ENCODE measurements at places on chromosomes 4 and X.

DNA sequence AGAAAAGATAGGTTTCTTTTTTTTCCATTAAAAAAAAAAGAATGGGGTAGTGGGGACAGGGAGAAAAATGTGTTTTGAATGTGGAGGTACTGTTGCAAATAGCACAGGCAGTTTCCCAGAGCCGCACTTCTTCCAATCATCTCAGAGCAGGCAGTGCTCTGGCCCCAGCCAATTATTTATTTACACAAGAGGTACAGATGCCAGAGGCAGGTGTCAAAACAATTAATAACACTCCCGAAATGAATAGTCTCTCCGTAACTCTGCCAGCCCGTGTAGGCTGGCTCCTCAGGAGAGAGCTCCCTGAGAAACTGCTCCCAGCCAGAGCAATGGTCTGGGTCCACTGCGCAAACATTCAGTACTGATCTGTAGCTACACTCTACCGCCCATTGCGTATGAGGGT lies 130.8 kb upstream of the IL1RAPL2 start:
- DNase-seq, result no peak

DNA sequence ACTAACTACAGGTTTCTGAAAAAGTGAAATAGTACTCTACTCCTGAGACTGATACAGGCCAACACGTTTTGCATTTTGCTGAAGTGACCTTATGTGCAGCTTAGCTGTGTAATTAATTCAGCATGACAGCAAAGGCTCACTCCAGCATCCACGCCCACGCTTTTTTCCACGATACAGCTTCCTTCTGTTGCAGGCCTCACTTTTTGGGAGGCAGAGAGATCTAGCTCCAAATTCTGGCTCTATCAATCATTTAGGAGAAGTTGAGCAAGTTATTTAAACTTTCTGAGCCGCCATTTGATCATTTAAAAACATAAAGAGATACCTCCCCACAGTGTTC lies 160.3 kb downstream of the AFAP1 start:
- DNase-seq, result no peak

DNA sequence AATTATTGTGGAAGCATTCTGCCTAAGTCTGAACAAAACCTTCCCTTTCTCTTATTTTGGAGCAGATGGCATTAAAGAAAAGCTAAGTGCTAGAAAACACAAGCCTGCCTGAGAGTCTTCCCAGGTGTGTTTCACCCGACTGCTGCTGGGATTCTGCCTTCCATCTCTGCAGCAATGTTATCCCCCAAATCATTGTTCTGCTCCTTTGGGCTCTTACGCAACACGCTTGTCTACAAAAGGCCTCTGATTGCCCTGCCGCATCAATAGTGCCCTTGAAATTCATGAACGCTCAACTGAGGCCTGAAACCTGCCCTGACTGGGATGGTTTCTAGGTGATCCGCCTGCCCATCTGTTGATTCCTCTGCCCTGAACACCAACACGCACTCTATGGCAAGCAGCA lies 80.3 kb downstream of the SEL1L3 start:
- no peak for DNase-seq

- no peak for DNase-seq
Measured at GRCh38 chr4:27759611-27760575, 899.3 kb downstream of the STIM2 start.

DNA sequence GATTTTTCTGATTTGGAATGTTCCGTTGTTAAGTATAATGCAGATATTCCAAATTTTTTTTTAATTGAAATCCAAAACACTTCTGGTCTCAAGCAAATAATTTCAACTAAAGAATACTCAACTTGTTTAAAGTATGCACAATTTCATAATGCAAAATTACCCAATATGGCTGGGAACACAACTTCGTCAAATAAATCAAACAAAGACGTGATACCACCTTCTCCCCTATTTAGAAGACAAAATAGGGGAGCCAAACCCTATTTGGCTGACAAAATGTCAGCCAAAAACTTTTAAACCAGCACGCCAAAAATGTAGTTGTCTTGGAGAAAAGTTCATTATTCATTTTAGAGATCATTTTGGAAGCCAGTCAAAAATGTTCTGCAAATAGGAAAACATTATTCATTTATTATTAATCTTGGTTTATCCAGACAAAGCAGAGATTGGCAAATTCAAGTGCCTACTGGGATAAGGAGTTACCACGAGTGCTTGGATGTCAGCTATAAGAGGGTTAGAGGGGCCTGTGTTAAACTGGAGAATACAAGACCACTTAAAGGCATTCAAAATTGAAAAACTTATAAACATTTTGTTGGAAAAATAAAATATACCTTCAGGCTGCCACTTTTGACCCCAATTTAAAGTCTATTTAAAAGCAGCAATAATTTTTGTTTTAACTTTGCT lies 3.3 kb upstream of the TKTL2 start:
- no peak for DNase-seq

DNA sequence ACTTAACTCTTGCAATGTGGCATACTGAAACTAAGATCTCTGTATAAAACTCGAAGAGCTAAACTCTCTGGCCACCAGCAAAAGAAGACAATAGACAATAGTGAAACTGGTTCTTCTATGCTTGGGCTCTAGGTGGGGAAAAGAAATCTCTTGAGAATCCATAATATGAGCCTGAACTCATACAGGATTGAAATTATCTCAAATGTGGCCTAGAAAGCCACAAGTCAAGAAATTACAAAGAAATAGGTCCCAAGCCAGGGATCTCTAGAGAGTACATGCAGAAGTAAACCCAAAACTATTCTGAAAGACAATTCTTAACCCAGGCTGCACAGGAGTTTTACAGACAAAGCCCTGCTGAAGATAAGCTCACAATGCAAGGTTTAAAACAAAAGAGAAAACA lies 127.4 kb downstream of the ANAPC10 start:
- DNase-seq, result no peak

- DNase-seq, result no peak
Measured at GRCh38 chr4:173509036-173510001, 20.7 kb downstream of the HAND2 start.

DNA sequence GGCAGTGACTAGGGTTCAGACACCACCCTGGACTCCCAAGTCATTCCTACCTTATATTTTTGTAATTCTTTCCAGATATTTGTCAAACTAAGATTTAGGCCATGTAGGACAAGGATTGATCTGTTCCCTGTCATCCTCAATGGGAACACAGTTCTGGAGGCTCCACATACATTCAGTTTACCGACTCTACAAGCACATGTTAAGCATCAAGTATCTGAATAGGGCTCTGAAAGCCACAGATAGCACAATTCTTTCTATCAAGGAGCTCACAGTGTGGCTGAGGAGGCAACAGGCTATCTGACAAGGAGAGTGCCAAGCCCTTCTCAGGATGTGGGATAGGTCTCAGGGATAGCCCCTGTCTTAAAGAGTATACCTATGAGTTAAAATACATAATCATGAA lies 37.0 kb upstream of the CXCL8 start:
- no peak for DNase-seq

- DNase-seq, result peak; percentile 91
Measured at GRCh38 chr4:86935853-86936733, 1.3 kb downstream of the AFF1 start.

DNA sequence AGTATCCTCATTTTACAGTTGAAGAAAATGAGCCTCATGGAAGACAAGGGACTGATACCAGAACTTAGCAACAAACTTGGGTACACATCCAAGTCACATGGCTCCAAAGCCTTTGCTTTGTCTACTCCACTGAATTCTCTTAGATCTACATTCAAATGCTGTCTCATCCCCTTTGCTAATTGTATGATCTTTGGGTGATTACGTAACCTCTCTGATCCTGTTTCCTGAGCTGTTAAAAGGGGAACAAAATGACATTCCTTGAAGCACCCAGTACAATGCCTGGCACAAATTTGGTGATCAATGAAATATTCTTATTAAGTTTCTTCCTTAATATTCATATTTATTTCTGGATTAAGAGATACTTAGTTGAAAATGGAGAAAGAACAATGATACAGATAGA lies 5.9 kb upstream of the HPGD start:
- no peak for DNase-seq

DNA sequence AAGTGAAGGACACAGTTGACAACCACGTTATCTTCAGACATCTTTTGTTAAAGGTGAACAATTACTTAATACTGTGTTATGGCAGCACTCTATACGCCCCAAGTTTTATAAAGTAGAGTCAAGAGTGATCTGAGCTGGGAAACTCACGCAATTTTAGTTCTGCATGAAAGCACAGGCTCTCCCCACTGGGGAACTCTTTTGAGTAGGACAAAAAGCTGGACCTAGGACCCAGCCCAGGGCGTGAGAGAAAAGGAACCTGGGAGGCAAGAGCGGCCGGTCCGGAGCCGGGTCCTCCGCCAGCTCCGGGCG lies 152.6 kb upstream of the SLC4A4 start:
- DNase-seq, result no peak

GRCh38 chrX:16664626-16665025 lies 14.7 kb downstream of the S100G start:
- no peak for DNase-seq

DNA sequence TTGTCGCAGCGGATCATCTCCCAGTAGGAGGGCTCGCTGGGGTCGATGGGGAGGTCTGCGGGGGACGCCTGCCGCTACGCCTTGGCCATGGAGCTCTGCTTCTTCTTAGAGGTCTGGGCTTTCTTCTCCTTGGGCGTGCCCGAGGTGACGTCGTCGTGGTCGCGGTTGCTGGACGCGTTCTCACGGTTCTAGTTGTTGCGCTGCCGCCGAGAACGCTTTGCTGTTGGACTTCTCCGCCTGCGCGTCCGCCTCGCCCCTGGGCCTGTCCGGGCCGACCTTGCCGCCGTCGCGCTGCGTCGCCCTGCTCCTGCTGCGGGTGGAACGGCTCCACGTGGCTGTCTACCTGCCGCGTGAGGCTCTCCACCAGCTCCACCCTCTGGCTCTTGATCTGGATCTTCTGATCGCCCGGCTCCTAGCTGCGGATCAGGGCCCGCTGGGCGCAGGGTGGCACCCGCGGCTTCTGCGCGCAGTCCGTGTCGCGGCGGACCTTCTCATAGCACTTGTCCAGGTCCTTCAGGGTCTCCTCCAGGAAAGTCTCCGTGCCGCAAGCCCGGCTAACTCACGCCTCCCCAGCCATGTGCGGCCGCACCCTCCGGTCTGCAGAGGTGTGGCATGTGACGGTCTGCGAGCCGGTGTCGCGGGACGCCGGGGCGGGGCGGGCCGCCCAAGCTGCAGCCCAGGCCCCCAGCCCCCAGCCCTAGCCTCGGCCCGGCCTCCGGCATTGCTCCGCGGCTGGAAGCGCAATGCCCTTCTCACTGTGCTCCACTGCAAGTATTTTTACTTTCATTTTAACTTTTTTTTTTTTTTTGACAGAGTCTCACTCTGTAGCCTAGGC lies 40.5 kb upstream of the OGT start:
- peak; percentile 7 for DNase-seq

DNA sequence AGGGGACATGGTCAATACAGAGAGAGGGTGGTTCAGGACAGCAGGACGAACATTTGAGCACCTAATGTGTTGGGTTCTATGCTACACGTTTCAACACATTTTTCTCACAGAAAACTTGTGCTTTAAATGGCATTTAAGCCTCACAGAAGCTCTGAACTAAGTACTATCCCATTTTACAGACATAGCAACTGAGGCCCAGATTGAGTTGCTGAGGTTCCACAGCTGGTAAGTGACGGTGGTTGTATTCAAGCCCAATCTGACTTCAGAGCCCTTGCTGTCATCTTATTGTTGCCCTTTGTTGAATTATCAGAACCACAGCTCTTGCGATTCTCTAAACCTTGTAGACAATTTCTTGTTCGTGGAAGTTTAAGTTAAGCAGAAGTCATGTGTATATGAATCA lies 116.7 kb downstream of the FNIP2 start:
- DNase-seq, result no peak

DNA sequence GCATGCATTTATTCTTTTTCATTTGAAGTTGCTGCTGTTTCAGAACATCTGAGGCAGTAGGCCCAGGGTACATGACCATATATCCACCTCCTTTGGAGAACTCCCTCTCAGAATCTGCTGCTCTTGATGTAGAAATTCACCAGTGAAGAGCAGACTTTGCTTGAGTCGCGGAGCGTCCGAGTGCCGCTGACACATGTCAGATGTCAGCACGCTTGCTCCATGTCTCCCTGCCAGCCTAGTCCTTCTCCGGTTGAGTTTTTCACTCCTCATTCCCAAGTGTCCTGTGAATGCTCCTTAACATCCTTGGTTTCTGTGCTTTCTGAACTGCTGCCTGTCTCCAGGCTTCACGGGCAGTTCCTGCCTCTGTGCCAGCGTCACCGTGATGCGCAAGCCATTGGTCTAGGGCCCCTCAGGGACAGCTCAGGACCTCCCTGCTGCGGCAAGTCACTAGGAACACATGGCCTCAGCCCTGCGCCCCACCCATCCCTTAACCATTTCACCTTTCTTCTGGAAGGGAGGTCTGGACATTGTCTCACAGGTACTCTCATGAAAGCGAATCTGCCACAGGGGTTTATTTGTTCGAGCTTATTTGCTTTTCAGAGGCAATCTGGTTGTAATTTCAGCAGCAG lies 93.1 kb upstream of the RBPJ start:
- DNase-seq, result no peak

GRCh38 chrX:1592470-1593142 lies 1.2 kb downstream of the AKAP17A start:
- DNase-seq, result peak; percentile 31

DNA sequence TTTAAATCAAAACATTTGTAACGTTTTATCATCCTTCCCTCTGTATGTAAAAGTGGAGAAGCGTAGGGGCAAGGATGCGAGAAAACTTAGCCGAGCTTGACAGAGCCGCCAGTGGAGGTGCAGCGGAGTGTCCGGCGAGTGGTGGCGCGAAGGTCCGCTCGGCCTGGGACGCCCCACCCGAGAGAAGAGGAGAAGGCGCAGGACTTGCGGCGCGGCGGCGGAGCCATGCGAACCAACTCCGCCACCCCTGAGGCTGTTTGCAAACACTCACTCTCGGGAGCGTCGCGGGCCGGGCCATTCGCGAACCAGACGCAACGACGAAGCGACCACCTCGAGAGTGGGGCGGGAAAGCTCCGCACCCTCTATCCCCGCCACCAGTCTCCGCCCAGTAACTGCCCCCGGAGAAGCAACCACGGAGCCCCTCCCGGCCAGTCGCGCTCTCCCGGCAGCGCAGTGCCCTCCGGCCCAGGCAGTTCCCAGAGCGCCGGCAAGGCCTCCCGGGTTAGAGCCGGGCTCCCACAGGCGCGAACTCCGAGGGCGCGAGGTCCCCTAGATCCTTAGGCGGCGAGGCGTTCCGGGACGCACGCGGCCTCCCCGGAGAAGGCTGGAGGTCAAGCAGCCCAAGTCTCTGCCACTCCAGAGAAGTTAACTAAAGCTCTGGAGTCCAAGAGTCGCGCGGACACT lies 2.3 kb upstream of the MAB21L2 start:
- no peak for DNase-seq

DNA sequence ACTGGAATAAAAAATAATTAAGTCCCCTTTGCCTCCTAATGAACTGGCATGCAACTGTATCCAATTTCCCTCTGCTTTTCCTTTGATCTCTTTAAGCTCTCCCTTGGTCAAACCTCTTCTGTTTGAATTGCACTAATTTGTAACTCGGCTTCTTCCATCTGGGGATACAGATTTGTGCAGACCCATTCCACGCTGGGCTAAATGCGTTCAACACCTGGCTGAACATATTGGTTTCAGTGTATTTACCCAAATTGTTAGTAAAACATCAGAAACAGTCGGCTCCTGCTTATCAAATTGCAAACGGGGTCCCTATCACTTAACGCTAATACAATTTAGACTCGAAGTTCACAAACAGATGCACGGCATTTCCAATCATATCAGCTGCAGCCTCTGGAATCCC lies 124.9 kb upstream of the TAPT1 start:
- no peak for DNase-seq

- no peak for DNase-seq
Measured at GRCh38 chr4:55661398-55662056, 25.4 kb upstream of the NMU start.
